Kidney epithelial cell (primary cell): ENCODE measurements at places on chromosomes 11 and 22. TPM values are rescaled to one million over a fixed set of nuclear protein-coding genes. Genes with fewer than 3 reads are reported as not detected.
A peak's percentile ranks its signal among the peaks of the same experiment; 100 is the strongest.

C11orf52 gene
- 3.1 and 5.0 TPM in 2 replicates for total RNA-seq

DNA sequence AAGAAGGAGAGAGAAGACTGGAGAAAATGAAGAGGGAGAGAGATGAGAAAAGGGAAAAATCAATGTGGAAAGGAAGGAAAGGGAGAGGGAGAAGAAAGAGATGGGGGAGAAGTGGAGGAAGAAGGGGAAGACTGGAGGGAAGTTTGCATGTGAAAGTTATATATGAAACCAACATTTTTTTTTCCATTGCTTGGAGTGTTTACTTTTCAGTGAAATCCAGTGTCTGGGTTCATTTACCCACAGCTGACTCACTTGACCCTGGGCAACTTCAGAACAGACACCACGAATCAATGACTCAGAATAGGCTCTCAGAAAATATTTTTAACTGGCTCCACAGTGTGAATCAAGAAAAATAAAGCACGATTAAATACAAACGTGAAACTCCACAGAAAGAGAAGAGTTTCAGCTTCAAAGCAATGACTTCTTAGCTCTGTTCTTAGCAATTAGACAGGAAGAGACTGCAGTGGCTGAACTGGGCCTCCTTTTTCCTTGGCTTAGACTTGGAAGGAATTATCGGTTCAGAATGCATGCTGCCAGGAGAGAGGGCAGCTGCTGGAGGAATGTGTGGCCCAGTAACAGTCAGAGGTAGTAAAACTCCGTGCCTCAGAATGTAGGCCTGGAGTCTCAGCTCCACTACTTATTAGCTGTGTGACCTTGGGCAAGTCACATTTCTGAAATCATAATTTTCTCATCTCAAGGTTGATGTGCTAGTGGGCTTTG, 237.5 kb downstream of the MIAT start:
- DNase-seq = peak; percentile 86

PDXP gene
- 13.3 and 14.3 TPM in 2 replicates for total RNA-seq

DNA sequence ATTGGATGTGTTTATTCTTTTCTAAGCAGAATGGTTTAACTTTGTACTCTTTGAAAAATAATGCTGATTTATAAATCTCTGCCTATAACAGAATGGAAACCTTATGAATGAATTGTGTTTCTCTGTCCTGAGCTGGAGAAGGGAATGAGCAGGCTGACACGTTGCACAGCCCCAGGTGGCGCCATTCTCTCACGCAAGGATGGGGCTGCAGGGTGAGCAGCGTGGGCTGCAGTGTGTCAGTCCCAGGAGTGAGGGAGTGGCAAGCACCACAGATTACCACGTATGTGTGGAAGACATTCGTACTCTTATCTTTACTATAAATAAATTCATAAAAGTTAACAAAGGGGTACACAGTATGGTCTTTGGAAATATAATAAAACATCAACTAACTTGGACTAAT, 33.4 kb downstream of the FDX1 start:
- no peak for DNase-seq

- DNase-seq = no peak
These were observed 25.3 kb downstream of the DUSP8 start for GRCh38 chr11:1546536-1547466.

- no peak for DNase-seq
These were observed 425.9 kb downstream of the TMEM135 start for GRCh38 chr11:87463486-87464102.

- DNase-seq = no peak
These were observed 1054.4 kb downstream of the TBC1D22A start for GRCh38 chr22:47816863-47817210.

OR5L1 gene
- not detected in 2 replicates for total RNA-seq

GRCh38 chr22:33923033-33923432, 2.8 kb upstream of the LARGE1 start:
- no peak for DNase-seq

GRCh38 chr11:2077061-2077802, 62.0 kb downstream of the IGF2 start:
- DNase-seq = peak; percentile 53

- DNase-seq = no peak
These were observed 1484.2 kb downstream of the BRD1 start for GRCh38 chr22:48343461-48343860.

P4HA3 gene
- total RNA-seq = 0.88 and 1.7 TPM in 2 replicates

DNA sequence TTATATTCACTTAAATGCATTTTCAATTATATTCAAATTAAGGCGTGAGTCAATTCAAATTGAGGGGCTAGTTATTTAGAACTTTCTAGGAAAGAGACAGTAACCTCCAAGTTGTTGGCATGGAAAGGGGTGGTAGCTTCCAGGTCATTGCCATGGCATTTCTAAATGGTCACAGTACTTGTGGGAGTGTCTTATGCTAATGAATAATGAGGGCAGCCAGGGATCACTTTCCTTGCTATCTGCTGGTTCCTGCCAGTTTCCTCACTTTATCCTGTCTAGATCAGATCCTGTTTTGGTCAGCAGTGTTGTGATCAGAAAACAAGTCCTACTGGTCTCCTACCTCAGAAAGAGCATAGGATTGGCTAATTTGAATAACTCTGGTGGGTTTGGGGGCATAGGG, 21.8 kb upstream of the RNASEH2C start:
- DNase-seq = no peak

DNA sequence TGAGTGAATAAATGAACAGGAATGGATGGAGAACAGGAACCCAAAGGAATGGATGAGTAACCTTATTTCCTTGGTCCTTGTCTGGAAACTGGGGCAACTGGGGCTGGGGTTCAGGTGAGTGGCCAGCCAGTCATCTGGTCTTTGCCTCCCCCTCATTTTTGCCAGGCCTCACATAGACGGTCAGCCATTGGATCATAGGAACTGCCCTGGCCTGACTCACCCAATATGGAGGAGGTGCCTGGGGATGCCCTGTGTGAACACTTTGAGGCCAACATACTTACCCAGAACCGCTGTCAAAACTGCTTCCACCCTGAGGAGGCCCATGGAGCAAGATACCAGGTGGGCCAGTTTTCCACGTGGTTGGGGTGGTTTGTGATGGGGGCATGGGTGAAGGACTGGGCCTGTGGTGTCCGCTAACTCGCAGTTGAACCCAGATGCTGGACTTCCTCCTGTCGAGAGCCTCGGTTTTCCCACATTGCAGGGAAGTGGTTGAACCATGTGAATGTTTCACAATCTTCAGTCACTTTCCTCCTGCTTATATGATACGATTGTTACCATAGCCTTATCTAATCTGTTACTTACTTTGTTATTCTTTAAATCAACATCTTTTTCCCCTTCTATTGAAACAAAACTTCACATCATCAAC, 4.4 kb downstream of the TRIOBP start:
- DNase-seq = no peak

TRIM6 gene
- total RNA-seq = 3.4 and 4.9 TPM in 2 replicates

STK33 gene
- total RNA-seq = 14.9 and 15.7 TPM in 2 replicates
